ENCODE measurements at places on chromosomes 16 and 17.
A peak's percentile ranks its signal among the peaks of the same experiment; 100 is the strongest.

GRCh38 chr16:57307365-57307764, 22.9 kb upstream of the PLLP start:
- DNase-seq, result no peak

GRCh38 chr17:43092901-43093300, 32.3 kb downstream of the BRCA1 start:
- no peak for DNase-seq

GRCh38 chr16:74862743-74863244, 88.2 kb upstream of the FA2H start:
- peak; percentile 42 for DNase-seq

GRCh38 chr17:11739848-11740247, 141.6 kb downstream of the DNAH9 start:
- no peak for DNase-seq

GRCh38 chr17:69732272-69732918, 317.9 kb downstream of the MAP2K6 start:
- no peak for DNase-seq

GRCh38 chr17:40473573-40474365, 27.7 kb downstream of the TNS4 start:
- DNase-seq, result no peak

- DNase-seq, result no peak
These were observed 276.0 kb downstream of the MAP2K6 start for GRCh38 chr17:69690531-69690930.

Data from NCI-H345 (cell line).